ENCODE measurements at places on chromosomes 5 and 9.
A peak's percentile ranks its signal among the peaks of the same experiment; 100 is the strongest.

DNA sequence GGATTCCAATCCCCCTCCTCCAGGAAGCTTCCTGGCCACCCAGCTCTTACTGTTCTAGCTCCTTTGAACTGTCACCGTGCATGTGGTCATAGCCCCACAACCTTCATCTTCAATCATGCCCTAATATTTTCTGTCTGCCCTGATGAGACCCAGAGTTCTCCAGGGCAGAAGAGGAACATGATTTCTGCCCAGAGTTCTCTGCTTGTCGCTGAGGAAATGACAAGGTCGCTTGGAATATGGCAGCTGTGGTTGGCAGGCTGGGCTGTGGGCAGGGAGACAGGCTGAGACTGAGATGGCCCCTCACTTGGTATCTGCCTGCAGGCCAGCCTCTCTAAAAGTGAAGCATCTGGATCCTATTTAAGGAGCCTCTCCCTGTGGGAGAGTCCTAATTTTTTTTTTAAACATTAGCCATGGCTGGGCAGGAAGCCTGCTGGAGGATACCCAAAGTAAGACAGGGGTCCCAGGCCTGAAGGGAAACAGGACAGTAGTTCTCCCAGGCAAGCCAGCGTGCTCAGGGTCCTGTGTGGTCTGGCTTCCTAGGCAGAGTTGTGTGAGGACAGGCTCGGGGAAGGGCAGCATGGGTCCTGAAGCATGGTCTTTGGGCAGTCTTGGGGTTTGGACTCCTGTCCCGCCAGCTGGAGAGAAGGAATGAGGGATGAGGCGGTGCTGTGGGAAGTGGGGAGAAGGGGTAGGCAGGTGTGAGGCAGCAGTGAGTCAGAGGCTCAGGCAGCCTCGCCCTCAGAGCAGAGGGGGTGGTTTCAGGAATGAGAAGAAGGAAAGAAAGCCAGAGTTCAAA, 242.1 kb downstream of the FSTL4 start:
- no peak for DNase-seq

DNA sequence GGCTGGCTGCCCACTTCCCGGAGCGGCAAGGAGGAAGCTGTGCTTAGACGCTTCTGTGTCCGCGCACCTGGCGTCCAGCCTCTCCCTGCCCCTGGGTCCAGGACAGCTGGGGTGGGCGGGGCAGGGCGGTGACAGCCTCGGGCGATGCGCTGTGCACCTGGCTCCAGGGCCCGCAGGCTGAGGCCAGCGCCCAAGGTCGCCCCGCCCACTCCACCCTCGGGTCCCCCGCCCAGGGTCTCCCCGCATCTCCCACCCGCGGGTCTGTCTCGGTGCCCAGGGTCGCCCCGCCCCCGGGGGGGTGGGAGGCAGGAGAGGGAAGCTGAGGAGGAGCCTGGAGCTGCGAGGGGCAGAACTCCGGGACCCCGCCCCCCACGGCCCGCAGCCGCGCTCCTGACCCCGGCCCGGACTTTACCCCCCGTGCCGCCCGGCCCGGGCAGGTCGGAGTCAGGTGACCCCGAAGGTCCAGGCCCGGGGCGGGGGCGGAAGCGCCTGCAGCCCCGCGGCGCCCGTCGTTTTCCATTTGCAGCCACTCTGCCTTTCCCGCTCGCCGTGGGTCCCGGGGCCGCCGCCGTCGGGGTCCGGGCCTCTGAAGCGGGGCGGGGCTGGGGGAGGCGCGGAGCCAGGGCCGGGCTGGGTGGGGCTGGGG, at the start of gene ENTPD8:
Gene ENTPD8, minus strand, starts transcription at position 69 of the 646 bp plus-strand sequence. CDS start 3,072 bp downstream, outside the sequence.
- DNase-seq = peak; percentile 76

GRCh38 chr5:110371011-110371724, 355.3 kb downstream of the TMEM232 start:
- DNase-seq = no peak

DNA sequence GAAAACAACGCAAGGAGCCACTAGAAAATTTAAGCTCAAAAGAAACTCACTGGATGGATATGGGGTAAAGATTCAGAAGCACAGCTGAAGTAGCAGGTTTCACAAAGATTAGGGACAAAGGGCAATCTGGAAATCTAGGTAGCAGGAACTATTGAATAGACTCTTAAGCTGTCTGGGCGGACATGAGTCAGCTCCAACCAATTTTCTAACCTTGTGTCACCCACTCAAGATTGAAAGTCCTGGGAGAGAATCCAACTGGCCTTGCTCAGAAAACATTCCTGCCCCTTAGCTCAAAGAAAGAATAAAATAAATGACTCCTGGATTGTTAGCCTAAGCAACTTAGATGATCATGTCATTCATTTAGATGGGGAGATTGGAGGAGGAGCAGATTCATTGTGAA, 69.2 kb downstream of the STK32A start:
- DNase-seq = no peak

- DNase-seq = no peak
Measured at GRCh38 chr5:123262216-123262823, 160.9 kb downstream of the CEP120 start.

DNA sequence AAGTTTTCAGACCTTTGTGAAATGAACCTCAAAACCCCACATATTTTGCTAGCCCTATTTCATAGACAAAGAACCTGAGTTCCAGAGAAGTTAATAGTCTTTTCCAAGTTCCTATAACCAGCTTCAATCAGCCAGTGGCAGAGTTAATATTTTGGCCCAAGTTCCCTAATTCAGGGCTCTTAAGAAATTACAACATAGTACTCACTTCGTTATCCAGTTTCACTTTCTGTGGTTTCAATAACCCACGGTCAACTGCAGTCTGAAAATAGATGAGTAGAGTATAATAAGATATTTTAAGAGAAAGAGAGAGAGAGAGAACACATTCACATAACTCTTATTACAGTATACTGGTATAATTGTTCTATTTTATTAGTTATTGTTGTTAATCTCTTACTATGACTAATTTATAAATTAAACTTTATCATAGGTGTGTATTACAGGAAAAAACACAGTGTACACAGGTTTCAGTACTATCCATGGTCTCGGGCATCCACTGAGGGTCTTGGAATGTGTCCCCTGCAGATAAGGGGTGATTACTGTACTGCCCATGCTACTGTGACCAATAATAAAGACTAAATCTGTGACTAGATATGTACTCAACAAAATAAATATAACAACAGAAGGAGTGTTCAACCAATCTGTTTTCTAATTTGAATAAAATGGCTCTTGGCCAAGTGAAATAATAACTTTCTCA, 9.3 kb upstream of the MYOT start:
- DNase-seq = no peak

GRCh38 chr9:18743421-18743820, 269.5 kb downstream of the ADAMTSL1 start:
- DNase-seq = no peak

GRCh38 chr9:114382699-114383520, 4.9 kb downstream of the AKNA start:
- no peak for DNase-seq

GRCh38 chr9:124733964-124734740, 37.0 kb downstream of the NR6A1 start:
- DNase-seq = no peak

DNA sequence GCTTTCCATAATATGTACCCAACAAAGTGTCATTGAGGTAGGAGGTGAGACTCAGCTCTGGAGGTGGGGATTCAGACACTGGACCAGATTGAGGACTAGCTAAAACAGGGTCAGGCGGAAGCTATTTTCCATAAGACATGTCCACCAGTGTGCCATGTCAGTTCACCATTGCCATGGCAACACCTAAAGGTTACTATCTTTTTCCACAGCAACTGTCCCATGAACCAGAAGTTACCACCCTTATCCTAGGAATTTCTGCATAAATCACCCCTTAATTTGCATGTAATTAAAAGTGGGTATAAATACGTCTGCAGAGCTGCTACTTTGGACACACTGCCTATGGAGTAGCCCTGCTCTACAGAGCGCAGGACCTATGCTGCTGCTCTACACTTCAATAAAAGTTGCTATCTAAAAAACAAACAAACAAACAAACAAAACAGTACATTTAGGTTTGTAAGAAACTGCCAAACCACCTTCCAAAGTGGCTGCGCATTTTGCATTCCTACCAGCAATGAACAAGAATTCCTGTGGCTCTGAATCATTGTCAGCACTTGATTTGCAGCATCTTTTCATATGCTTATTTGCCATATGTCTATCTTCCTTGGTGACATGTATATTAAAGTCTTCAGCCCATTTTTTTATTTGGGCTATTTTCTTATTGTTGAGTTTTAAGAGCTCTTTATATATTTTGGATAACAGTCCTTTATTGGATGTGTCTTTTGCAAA, 18.0 kb upstream of the TRIM32 start:
- DNase-seq = no peak
